ENCODE measurements at places on chromosomes 4 and X.

DNA sequence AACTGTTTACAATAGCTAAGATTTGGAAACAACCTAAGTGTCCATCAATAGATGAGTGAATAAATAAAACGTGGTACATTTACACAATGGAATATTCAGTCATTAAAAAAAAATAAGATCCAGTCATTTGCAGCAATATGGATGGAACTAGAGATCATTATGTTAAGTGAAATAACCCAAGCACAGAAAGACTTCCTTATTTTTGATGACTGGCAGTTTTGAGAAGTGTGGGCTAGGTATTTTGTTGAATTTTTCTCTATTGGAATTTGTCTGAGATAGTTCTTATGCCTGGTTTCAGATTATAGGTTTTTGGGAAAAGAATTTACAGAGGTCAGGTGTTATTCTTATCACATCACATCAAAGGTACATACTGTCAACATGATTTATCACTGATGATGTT is 293.8 kb upstream of the ARSJ start:
- DNase-seq, result no peak

DNA sequence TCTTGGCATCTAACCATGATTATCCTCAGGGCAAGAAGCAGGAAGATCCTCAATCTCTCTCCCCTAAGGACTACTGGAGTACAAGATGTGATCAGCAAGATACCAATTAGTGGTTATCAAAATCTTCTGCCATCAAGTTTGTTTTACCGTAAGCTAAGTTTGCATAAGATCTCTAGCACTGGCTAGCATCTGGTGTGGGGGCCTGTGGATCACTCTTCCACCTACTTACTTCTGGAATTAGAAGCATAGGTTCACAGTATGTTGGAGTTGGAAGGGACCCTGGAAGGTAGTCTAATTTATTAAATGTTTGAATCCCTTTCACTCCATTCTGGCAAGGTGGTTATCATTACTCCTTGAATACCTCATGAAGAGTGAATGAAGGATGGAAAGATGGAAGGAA is 93.3 kb upstream of the BANK1 start:
- DNase-seq, result no peak

DNA sequence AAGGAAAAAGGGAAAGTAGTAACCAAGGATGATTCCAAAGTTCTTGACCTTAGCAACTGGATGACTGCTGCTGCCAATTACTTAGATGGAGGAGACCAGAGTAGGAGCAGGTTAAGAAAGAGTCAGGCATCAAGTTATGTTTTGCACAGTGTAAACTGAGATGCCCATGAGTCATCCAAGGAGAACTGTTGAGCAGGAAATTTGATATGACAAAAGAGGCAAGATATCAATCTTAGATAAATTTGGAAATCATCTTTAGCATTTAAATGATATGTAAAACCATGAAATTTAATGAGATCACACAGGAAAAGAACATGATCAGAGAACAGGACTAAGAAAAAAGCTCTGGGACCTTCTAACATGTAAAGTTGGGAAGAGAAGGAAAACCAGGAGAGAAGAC is 361.3 kb downstream of the OPHN1 start:
- no peak for DNase-seq

GRCh38 chr4:180314972-180315371 is 1928.2 kb upstream of the TENM3 start:
- DNase-seq, result no peak

DNA sequence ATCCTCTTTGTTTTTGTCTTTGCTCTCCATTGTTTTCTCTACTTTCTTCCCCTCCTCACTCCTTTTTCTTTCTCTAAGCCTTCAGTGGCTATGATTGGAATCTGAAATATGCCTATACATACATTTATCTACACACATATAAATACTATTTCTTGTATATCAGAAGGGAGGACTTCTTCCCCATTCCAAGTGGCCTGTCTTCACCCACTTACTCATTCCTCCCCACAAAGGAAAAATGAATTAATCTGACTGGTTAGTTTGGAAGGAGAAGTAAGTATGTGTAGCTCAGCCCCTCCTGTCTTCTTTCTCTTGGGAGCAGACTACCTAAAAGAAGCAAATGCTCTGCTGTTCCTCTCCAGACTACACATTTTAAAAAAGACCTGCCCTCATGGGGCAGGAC is 17.7 kb downstream of the GUCY2F start:
- DNase-seq, result no peak

DNA sequence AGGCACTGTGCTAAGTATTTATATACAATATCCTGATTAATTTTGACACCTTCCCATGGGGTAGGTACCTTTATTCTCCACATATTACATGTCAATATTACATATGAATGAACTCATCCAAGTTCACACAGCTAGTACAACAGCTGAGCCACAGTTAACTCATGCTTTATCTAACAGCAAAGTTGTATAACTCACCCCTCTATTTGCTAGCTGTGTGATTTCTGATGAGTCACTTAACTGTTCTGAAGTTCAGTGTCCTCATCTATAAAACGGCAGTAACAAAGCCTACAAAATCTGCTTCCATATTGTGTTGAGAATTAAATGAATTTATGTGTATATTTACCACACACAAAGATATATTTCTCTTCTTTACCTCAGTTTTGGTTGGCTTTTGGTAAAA is 48.2 kb upstream of the KDR start:
- DNase-seq, result no peak

DNA sequence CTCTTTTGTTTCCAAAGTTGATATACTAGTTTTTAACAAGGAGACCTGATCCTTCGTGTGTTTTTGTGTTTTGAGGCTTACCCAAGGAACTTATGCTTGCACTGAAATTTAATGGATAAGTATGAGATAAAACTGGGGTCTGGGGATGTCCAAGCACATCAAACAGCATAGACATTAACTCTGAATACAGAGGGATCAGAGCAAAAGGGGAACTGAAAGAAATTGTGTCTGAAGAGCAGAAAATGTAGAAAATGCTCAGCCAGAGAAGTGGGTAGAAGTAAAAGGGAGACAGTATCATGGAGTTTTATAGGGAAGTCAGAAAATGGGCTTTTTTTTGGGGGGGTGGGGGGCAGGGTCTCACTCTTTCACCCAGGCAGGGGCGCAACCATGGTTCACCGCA is 695.4 kb downstream of the ARAP2 start:
- no peak for DNase-seq

DNA sequence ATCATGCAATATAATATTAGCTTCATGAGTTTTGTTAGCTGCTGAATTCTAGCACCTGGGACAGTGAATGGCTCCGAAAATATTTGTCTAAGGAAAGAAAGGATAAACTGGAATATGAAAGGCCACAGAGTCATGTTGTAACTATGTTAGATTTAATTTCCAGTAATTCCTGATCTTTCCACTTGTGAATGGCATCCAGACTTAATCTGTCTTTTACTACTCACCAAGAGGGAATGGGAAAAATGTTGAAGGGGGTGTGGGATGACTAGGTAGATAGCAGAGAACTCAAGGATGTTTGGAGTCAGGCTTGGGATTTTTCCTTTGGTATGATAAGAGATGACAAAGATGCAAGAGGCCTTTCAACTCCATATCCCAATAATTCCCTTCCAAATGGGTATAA is 9.4 kb downstream of the ADH6 start:
- no peak for DNase-seq

GRCh38 chrX:65598559-65599147 is 64.1 kb upstream of the LAS1L start:
- DNase-seq, result no peak

DNA sequence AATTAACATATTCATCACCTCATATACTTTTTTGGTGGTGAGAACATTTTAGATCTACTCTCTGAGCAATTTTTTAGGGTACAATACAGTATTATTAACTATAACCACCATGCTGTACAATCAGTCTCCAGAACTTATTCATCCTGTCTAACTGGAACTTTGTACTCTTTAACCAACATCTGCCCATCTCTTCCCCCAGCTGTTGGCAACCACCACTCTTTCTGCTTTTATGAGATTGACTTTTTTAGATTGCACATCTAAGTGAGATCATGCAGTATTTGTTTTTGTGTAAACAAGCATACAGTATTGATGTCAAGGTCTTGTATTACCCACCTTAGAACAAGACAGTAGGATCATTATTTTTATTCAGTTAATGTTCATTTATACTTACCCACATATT is 516.8 kb downstream of the RPA4 start:
- DNase-seq, result no peak

- DNase-seq, result peak; percentile 50
Observed at GRCh38 chr4:144645631-144646522, at the start of gene HHIP. Gene HHIP, plus strand, starts transcription at chr4:144646156. Its CDS starts 520 bp downstream, at chr4:144646676.

- no peak for DNase-seq
Observed at GRCh38 chrX:40090961-40091360, 6.8 kb downstream of the BCOR start.

DNA sequence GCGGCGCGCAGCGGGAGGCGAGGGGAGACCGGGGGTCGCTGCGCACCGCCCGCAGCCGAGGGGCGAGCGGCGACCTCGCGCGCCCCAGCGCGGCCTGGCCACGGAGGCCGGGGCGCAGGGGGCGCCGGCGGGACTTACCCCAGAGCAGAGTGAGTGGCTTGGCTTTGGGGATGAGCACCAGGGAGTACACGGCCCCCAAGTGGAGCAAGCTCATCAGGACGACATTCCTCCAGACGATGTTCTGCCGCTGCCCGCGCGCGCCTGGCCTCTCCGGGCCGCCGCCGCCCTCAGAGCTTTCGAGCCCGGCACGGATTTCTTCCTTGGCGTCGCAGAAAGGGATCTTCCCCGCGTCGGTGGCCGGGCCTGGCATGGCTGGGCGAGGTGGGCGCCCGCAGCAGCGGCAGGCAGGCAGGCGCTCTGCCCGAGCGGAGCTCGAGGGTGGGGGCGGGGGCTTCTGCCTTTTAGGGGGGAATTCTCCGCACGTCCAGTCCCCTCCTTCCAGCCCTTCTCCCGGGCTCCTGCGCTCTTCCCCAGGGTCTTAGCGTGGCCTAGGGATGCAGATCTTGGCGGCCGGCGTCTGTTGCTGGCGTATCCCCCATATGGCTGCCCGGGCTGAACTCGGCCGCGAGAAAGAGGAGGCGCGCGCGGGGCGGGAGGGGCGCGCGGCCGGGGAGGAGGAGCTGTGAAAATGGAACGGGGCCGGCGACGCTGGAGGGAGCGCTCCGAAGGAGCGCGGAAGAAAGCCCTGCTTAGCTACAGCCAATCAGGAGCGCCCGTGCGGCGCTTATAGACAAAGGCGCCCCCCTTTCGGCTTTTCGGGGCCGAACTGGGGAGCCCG is at the start of gene SCD5:
Gene SCD5 (minus strand): TSS at position 629 of the 838 bp plus-strand sequence. CDS start 259 bp downstream, at position 370.
- peak; percentile 63 for DNase-seq

DNA sequence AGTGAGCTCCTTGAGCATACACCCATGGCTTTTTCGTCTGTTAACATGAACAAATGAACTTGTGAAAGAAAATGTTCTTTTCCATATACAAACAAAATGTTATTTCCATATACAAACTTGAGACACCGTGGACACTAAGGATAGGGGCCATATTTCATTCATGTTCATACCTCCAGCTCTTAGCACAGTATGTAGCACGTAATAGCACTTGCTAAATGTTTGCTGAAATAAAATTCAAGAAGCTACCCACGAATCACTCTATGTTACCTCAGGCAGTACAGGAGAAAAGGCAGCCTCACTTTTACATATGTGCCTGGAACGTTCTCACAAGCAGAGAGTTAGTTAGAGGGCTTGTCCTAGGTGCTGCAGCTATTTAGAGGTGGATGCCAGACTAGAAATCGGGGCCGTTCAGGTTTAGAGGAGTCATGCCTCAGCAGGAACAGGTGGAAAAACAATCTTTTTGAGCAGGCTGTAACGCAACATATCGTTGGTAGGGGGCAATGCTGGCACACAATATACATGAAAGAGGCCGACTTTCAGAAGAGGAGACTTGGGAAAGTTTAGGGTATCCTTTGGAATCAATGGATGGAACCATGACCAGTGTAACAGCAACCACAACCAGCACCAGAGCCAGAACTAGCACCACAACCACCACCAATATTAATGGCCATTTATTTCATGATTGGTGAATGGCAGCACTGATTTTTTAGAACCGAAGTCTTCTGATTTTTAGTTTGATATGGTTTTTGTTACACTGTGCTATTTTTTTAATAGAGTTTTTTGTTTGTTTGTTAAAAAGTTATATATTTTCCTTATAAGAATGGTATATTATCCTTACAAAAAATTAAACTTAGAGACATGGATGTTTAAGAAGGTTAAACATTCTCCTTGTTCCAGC is 14.8 kb upstream of the PAQR3 start:
- DNase-seq, result no peak

DNA sequence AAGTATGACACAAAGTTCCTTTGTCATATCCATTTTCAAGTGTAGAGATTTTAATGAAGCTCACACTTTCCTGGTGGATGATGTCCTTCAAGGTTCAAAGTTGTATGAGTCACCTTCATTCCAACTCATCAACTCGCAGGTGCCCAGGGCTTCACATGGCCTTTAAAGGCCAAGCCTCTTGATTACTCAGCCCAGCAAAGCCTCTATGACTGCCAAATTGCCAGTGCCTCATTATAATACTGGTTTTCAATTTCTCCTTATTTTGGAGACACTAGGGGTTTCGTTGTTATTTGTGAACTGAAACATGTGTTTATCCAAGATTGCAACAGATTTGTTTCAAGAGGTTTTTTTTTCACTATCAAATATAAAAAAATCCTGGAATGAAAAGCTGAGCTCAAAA is 45.9 kb upstream of the PPP3CA start:
- DNase-seq, result no peak

GRCh38 chr4:25767877-25768725 is 94.7 kb downstream of the SEL1L3 start:
- DNase-seq, result peak; percentile 18

GRCh38 chr4:24380957-24381665 is 203.2 kb downstream of the DHX15 start:
- DNase-seq, result no peak

DNA sequence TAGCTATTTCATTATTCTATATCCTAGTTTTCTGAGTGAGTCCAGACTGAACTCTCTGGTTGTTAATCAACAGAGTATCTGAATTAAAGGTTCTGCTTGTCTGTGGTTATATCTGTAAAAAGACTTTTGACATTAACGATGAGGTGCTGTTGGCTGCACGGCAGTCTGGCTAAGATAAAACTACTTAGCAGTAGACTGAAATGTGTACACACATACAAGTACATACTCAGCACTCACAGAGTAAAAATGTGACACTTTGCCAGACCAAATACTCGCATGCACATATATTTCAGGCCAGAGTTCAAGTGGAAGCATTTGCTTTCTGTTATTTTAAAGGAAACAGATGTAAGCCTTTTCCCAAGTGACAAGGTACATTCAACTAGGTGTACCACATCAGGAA is 80.5 kb downstream of the PRDM5 start:
- no peak for DNase-seq

GRCh38 chrX:20066968-20067708 is 49.6 kb downstream of the MAP7D2 start:
- DNase-seq, result no peak
